Heart left ventricle (tissue), 16 donors: ENCODE measurements at places on chromosomes 16 and 17. TPM values are rescaled to one million over a fixed set of nuclear protein-coding genes. Genes with fewer than 3 reads are reported as not detected.
A peak's percentile ranks its signal among the peaks of the same experiment; 100 is the strongest.

GRCh38 chr16:48136547-48137360, 19.0 kb downstream of the ABCC12 start:
- DNase-seq, result peak; percentile 49

DNA sequence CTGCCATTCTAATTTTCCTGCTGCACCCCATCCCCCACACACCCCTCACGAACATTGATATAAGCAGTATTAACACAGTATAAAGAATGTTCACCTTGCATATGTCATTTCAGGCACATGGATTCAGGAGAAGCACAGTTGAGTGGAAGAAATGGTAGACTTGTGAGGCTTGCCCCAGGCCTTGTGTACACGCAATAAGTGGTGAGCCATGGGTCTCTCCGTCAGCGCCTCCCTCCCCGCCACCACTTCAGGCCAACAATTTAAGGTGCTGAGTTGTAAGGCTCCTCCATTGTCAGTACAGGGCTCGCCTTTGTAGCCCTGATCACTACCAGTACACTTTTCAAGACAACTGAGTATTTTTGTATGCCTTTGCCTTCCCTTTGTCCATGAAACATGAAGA, 12.2 kb upstream of the CLEC18C start:
- no peak for DNase-seq

- DNase-seq, result no peak
These were observed 8.8 kb upstream of the DNASE1 start for GRCh38 chr16:3645504-3646347.

- no peak for DNase-seq
These were observed 12.2 kb upstream of the CCL5 start for GRCh38 chr17:35892091-35893035.

DNA sequence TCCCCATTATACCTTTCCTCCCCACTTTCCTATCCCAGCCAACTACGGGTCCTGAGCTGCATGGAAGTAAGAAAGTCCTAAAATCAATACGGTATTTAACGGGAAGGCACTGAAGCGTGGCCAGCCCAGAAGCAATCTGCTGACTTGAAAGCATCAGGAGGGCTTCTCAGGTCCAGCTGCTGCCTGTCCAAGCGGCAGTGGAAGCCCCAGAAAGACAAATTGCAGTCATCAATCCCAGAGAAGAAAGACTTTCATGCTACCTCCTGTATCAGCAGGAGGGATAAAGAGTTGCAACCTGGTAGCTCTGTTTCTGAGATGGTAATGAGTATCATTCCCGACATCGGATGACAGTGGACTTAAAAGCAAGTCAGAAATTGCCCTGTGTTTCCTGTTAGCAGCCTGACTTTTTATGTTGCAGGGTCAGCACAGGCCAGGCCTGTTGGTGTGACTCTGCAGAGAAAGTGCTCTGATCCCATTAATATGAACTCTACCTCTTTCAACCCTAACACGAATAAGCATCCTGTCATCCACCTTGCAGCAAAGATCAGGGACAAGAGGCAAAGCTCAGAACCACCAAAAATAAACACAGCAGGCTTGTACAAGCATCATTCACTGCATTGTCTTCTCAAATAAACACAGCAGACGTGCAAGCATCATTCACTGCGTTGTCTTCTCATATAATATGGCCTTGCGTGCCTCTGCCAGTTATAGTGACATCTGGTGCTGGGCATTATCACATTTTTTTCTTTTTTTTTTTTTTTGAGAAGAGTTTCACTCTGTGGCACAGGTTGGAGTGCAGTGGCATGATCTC, 358.6 kb upstream of the CDH11 start:
- no peak for DNase-seq

Gene OR1A2
- not detected for total RNA-seq

Gene TNFSF13
- 6.4 TPM for total RNA-seq

Gene VAT1L
- total RNA-seq, result 11.0 TPM

DNA sequence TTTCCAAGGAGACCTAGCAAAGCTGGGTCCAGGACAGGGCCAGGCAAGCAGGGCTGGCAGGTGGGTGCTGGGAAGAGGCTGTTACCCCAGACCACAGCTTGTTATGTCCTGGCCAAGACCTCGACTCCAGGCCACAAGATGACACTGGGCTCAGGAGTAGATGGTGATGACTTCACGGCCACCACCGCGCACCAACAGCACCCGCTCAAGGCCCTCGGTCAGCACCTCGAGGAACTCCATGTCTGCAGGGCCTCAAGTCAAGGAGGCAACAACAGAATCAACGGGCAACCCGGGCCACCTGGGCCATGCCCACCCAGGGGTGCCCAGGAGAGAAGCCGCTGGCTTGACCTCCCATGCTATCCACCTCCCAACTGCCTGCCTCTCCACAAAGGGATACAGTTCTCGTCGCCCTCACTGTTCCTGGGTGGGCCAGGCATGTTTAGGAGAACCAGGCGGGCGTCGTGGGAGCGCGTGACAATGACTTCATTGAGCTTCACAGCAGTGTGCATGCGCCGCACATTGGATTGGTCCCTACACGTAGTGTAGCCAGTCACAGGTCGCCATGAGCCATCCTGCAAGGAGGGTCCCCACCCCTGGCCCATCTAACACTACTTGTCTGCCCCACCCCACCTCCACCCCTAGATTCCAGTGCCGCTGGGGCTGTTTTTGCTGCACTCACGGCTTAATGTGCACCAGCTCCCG, 921 bp upstream of the LCAT start:
- DNase-seq, result no peak

DNA sequence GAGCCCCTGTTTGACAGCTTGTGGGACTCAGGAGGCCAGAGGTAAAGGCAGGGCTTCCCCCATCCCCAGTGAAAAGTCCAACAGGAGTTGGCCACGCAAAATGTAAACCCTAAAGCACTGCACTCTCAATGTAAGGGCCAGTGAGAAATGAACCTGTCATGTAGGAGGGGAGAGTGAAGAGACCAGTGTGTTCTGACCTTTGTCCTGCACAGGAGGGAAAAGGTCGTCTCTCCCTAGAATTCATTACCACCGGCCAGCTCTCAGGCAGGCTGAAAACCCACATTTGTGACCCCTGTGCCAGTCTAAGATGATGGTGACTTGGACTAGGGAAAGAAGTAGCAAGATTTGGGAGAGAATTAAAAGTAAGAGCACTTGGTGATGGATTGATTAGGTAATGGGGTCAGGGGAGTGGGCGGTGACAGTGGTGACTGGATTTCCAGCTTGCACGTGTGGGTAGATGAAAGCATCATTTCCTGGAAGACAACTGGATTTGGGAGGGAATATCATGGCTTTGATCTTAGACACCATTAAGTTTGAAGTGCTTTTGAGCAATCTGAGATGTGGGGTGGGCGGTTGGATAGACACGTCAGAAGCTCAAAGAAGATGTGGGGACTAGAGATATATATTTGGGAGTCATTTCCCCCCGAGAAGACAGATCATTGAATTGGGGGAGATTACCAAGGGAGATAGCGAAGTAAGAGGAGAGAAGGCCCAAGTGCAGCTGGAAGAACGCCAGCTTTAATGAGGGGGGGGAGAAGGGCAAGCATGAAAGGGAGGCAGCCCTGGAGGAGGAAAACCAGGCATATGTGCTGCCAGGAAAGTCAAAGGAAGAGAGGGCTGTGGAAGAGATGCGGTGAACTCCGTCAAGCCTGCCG, 119.5 kb downstream of the NTN1 start:
- no peak for DNase-seq

DNA sequence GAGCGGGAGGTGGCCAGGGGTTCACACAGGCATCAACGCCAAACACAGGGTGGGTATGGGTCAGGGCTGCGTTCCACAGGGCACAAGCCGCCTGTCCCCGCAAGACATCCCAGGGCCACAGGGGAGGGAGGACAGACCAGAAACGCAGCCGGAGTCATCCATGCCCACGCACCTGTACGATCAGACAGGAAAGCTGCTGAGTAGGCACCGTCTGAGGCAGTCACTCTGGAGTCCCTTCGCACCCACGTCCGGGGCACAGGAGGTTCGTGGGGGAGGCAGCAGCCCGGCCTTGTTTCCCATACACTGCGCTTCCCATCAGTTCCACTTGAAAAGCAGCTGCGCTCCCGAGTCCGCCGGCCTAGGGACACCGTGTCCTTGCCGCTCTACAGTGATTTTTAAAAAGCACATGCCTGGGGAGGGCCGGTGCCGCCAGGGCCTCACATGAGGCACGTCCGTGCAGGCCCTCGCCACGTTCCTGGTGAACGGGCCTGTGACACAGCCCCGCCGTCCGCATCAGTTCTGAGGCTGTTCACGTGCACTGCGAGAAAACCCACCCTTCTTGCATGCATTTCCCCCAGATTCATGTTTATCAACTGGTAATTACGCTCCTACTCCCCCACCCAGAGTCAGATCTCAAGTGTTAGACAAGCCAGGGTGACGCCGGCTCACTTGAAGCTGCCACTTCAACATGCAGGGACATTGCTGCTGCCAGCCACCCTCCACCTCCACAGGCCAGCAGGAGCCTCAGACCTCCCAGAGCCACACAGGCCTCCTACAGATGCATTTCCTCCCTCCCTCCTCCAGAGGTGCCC, 34.8 kb downstream of the WDR45B start:
- peak; percentile 70 for DNase-seq

DNA sequence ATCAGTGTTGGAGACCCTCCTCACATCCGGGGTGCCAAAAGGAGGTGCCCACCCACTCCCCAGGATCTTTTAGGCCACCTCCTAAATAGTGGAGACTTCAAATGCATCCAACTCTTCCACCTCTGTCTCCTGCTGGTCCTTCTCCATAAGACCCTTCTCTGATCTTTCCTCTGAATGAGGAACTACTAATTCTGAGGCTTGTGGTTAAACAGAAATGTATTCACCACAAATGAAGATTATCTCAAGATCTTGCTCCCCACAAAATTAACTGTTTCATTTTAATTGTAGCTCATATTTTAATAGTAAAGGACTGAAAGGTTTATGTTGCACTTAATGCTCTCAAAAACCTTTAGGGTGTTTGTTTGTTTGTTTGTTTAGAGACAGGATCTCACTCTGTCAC, 34.1 kb downstream of the TLE7 start:
- no peak for DNase-seq

DNA sequence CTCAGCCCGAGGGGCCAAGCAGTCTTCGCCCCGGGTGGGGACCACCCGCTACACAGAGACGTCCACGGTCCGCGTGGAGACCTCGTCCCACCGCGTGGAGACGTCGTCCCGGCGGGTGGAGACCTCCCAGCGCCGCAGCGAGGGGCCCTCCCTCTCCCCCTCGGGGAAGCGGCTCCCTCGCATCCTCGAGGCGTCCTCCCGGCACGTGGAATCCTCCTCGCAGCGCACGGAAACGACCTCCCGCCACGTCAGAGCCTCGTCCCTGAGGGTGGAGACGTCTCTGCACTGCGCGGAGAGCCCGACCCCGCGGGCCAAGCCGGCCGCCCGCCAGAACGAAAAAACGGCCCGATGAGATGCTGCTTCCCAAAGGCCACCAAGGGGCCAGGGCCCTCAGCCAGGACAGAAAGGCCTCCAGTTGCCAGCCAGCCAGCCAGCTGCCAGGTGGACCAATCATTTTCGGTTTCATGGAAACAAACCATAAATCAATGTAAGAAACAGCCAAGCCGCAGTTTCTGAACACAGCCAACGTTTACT, 424 bp downstream of the C17orf100 start:
- no peak for DNase-seq

GRCh38 chr16:20938426-20938825, 37.9 kb downstream of the LYRM1 start:
- no peak for DNase-seq

Gene CCL1
- total RNA-seq, result not detected

- DNase-seq, result no peak
These were observed 5.3 kb downstream of the GPS1 start for GRCh38 chr17:82056729-82057621.

Gene CES1
- 7.3 TPM for total RNA-seq

DNA sequence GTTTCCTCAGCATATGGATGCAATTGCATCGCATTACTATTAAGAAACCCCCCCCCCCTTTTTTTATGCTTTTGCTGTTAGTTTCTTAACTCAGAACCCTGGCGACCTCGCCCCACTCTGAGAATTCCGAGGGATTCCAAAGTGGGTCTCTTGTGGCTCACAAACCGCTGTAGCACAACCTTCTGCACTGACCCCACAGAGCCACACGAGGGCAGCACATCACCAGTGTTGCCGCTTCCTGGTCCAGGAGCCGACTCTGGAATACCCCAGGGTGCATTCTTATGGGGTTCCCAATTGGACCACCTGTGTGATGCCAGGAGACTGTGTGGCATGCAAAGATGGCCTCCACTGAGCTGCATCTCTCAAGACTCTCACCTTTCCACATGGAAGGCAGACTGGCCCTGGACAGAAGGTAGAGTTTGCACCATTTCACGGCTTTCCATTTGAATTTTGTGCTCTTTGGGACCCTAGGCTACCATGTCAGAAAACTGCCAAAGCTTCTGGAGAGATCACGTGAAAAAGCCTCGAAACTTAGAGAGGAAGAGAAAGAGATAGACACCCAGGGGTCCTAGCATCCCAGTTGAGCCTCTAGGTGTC, 432.7 kb upstream of the ASIC2 start:
- peak; percentile 29 for DNase-seq

DNA sequence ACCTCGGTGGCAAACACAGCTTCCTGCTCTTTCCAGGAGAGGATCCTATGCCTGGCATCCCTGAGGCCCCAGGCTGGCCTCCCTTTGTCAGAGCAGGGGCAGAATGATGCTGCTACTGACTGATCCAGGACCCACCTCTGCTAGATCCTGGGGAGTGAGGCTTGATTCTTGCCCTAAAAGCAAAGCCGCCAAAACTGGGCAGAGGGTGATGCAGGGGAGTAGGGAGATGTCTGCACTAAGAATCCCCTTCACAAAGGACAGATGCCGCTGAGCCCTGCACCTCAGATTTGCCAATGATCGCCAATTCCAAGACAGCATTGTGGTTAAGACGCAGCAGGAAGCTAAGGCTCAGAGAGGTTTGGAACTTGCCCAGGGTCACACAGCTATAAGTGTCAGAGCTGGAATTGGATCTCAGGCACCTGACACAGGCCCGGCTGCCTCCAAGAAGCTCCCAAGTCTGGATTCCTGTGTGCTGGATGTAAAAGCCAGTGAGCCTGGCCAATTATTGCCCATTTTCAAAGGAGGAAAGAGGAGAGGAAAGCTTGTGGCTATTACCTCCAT, 60.7 kb upstream of the TNRC6C start:
- no peak for DNase-seq

Gene CCL2
- total RNA-seq, result 23.2 TPM

Gene SHPK
- 2.7 TPM for total RNA-seq
